NCI-H1436 treated with DMSO at 0.1 percent for 48 hours (cell line): ENCODE measurements at places on chromosomes 5 and 9.
A peak's percentile ranks its signal among the peaks of the same experiment; 100 is the strongest.

DNA sequence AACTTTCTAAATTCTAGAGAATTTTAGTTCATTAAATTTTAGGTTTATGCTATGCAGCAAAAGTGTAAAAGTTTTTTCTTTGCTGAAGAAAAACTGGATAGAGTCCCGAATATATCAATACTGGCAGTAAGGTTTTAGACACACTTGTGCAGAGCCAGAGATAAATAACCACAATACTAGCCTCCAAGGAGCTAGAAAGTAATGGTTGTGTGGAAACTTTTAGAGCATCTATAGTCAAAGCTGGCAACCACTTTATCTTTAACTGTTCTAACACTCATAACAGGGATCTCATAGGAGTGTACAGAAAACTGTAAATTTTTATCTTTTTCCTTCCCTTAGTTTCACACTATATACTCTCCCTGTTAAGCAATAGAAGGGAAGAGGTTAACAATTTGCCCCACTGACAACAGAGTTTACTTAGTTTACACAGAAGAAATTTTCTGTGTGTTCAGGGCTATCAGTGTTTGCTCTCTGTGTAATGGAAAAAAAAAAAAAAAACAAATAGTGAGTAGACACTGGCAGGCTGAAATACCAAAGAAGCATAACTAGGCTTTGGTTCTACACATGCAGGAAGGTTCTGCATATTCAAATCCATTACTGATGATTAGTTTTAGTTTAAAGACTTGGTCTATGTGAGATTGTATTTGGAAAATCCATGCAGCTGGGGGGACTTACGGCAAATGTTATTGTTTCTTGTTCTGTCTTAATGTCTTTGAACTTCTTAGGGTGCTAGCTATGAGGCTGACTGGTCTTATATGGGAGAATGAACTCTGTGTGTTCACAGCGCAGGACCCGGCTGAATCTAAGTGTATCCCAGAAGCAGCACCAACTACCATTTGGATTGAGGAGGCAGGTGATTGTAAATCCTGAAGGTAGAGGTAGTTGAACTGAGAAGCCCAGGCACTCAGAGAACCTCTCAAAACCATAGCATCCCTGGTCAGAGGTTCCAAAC is 187.6 kb downstream of the PCSK1 start:
- DNase-seq = no peak

DNA sequence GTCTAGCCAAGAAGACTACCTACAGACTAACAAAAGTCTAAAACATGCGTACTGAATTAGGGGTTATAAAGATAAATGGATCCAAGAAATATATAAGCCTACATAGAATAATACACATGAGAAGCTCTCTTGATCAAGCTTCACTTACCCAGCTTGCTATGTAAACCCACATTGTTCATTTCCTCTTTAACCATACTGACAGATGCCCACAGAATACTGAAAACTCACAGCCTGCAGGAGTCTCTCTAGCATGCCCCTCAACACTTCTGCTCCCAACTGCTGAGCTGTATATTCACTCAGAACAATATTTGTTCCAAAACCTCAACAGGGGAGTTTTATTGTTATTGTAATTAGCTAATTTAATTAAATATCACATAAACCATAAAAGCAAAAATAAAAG is 52.4 kb downstream of the RFX3 start:
- no peak for DNase-seq

DNA sequence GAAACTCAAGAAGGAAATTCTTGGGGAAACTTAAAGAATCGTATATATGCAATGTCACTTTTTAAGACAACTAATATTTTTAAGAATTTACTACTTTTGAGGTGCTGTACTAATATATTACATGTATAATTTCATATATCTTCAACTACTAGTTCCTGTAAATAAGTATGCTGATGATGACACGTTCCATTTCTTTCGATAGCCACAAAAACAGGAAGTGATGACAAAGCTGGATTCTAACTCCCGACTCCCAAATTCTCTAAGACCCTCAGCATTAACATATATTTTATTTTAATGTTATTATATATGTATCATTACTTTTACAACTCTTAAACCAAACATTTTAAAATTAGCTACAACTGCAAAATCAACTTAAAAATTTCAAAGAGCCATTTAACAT is 74.8 kb downstream of the STK32A start:
- no peak for DNase-seq

- DNase-seq = no peak
Measured at GRCh38 chr5:124658867-124659557, 87.4 kb downstream of the ZNF608 start.

DNA sequence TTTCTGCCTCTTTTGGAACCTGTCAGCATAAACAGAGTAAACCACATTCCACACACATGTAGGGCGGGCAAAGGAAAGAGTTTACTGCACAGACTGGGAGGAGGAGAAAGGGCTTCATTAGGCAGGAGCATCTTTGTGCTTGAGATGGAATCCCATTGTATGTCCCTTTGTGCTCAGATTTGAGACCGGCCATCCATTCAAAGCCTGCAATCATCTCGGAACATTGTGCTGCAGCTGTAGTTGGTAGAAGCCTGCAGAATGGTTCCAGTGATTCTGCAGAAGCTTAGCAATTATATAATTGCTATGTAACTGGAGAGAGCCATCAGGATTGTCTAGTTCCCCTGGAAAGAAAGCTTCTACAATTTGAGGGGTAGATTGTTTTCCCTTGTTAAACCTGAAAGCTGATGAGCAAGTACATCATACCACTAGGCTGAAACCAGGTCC is 16.5 kb downstream of the ZNF462 start:
- no peak for DNase-seq

- no peak for DNase-seq
Measured at GRCh38 chr9:126687930-126688461, 74.3 kb downstream of the LMX1B start.

- DNase-seq = no peak
Measured at GRCh38 chr5:88389338-88390095, 120.9 kb upstream of the TMEM161B start.

- no peak for DNase-seq
Measured at GRCh38 chr5:174272671-174273070, 227.2 kb downstream of the NSG2 start.

GRCh38 chr9:96149533-96150280 is 152.3 kb downstream of the HSD17B3 start:
- no peak for DNase-seq

GRCh38 chr5:168002116-168002515 is 289.3 kb upstream of the WWC1 start:
- DNase-seq = no peak

GRCh38 chr9:128550226-128550625 is 2.2 kb upstream of the SPTAN1 start:
- no peak for DNase-seq

GRCh38 chr5:153400931-153401330 is 89.5 kb upstream of the GRIA1 start:
- DNase-seq = no peak

DNA sequence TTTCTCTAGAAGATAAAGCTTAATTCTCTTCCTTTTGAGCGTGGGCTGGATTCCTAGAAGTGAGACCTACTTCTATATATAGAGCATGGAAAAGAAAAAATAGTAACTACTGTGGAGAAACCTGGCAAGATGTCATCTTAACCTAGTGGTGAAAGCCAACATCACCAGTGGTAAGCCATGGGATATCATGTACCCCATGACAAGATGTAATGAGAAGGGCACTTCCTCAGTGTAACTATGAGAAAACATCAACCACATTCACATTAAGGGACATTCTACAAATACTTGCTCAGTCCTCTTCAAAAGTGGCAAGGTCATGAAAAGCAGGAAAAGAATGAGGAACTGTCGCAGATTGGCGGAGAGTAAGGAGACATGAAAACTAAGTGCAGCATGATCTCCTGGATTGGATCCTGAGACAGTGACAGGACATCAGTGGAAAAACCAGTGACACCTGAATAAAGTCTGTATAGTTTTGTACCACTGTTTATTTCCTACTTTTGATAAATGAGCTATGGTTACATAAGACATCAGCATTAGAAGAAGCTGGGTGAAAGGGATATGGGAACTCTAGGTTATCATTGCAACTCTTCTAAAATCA is 65.4 kb downstream of the PRRC1 start:
- no peak for DNase-seq

DNA sequence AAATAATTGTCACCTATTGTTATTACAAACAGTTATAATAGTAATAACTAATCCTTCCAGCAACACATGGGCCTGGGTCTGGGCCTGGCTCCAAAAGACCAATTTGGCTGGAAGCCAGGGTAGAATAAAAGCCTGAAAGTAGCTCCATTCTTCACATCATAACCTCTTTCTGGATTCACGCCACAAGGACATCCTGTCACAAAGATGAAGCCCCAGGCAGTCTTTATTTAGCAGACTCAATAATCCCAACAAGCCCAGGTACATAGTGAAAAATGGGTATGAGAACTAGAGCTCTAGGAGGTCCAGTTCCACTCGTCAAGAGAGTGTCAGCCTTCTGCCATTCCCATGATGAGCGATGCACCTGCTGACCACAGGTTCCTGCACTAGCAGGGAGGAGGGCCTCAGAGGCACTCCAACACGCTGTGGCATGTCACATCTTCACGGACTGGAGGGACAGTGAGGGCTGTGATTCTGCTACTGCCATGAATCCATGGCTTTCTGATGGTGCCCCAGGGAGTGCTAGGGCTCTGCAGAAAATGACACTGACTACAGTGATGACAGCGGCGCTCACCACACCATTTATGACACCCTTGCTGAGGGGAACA is 124.9 kb downstream of the SPOCK1 start:
- DNase-seq = peak; percentile 82

DNA sequence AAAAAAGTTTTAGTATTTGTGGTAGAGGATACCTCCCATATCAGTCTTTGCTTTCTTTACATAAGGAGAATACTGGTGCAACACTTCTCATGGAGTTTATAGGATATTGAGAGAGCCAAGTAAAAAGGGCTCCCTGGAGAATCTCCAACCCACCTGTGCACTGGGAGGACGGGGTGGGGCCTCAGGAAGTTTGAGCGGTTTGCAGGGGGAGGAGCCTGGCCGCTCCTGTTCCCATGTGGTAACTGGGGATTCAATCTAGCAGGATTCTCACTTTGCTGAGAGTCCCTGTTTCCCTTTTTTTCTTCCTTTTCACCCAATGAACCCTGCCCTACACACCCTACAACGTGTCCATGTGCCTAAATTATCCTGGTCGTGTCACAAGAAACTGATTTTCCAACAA is 82.8 kb downstream of the APTX start:
- DNase-seq = no peak

DNA sequence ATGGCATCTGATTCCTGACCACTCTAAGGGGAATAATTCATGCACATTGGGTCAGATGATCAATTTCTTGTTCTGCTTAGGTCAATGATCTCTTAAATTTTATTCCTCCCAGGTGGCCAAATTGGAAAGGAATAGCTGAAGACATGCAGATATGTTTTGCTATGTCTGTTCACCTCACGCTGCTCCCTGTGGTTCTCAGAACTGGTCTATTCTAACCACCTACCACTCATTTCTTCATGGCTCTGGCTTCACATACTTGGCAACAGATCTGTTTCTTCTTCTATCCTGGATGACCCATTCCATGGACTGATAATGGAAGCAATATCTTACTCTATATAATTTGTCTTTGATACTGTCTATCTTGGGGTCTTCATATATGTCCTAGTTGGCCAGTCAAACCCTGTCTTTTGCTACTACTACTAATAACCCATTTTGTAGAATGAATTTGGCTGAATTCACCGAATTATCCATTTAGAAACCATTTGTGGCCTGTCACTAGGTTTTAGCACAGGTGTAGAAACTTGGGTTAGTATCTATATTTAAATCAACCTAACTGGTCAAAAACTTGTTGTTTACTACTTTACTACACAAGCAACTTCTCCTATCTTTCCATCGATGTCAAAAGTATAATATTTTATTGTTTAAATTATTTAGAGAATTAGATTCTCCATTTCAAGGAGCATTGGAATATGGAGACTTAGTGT is 650.9 kb downstream of the TLE4 start:
- no peak for DNase-seq

- no peak for DNase-seq
Measured at GRCh38 chr5:136206361-136206760, 13.4 kb upstream of the SMIM32 start.

DNA sequence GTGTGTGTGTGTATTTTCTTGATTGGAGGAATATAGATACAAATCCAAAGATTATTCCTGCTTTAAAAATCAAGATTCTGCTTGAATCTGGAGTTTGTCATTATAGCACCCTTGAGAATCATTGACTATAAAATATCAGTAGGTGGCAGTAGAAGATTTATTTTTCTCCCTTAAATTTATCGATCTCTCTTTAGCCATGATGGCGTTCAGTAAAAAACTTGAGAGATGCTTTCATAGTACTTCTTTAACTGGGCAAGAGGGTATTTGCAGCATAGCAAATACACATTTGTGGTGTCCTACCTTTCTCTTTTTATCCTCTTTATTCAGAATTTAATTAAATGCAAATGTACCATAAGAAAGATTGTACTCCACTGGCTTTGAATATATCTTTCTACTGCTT is 307.7 kb downstream of the ADGRV1 start:
- no peak for DNase-seq

DNA sequence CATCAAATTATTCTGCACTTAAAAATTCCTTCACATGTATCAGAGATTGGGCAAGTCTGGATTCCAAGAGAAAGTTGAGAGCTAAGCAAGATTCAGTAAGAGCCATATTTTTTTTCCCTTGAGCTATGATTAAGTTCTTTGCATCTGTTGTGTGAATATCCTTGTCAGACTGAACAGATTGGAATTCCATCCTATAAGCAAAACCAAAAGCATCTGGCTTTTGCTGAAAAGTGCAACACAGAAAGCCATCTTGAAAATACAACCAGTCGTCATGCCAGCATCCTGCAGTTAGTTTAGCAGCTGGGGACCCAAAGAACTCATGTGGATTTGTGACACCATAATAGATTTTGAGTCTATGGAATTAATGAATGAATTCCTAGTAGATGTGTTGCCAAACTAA is 316.9 kb downstream of the MTRR start:
- no peak for DNase-seq

DNA sequence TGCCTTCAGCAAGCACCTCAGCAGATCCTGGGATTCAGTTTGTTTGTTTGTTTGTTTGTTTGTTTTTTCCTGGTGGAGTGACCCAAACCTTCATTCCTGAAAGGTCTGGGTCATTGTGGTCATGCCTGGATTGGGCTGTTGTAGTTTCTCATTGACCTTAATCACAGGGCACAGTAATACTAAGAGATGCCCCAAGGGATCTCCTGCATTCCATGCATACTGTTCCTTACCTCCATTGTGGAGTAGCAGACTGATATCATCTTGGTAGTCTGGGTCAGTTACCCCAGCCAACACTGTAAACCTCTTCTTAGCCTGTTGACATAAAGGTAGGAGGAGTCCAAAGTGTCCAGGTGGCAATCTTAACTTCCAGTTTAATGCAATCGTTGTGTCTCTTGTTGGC is 1466.7 kb upstream of the CDH9 start:
- DNase-seq = no peak

- no peak for DNase-seq
Measured at GRCh38 chr5:131751506-131751905, 45.3 kb downstream of the FNIP1 start.
